Body of pancreas (tissue), 4 donors: ENCODE measurements at places on chromosomes 5 and 9. TPM values are rescaled to one million over a fixed set of nuclear protein-coding genes. Genes with fewer than 3 reads are reported as not detected.
A peak's percentile ranks its signal among the peaks of the same experiment; 100 is the strongest.

DNA sequence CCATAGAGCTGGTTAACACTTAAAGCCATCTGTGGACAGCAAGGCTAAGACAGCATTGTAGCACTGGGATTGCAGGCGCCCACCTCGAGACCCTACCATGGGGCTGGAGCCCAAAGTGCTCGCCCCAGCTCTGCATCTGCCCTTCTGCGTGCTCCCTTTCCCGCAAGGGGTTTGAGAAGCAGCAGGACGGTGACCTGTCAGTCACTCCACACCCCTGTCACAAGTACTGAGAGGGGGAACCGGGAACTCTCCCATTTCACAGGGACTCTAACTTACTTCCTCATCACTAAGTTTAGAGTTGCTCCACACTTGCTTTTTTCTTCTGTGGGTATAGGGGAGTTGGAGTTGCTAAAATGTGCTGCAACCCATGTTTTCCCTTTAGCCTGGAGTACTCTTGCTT is 273.2 kb downstream of the SMARCA2 start:
- H3K4me1 ChIP-seq: peaks cover 26% of the 10 kb centered on the region
- H3K27ac ChIP-seq: no peak overlapping the region
- no peaks in the 10 kb centered on the region for H3K27me3 ChIP-seq
- H3K36me3 ChIP-seq: no peaks in the 10 kb centered on the region

- no peaks in the 10 kb centered on the region for H3K27me3 ChIP-seq
- H3K4me1 ChIP-seq: peaks cover 10% of the 10 kb centered on the region
- no peak overlapping the region for H3K4me3 ChIP-seq
Observed at GRCh38 chr9:90641884-90642487, 638 bp downstream of the DIRAS2 start.

Gene ZNF608
- 30.1 TPM for total RNA-seq

DNA sequence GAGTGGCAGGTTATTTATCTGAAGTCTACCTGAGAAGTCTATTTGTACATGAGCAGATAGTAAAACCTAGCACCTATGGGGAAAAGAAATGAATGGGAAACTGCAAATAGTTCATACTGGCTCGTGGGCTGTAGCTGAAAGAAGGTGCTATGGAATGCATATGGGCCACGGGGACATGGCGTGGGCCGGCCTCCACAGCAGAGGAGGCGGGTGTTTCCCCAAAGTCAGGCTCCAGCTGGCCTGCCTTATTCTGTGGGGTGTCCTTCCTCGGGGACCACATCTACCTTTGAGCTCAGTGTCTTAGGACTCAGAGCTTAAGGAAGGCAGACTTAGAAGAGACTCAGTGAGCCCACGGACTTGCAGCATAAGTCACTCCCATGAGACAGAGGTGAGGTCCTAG is 350.5 kb upstream of the PANK3 start:
- no peaks in the 10 kb centered on the region for H3K4me1 ChIP-seq
- no peaks in the 10 kb centered on the region for H3K36me3 ChIP-seq
- H3K4me3 ChIP-seq: no peak overlapping the region
- H3K27me3 ChIP-seq: no peaks in the 10 kb centered on the region

- peak; percentile 56 for DNase-seq
- peak overlapping the region; percentile 22 for H3K27ac ChIP-seq
- no peak overlapping the region for H3K4me3 ChIP-seq
- H3K27me3 ChIP-seq: no peaks in the 10 kb centered on the region
- H3K36me3 ChIP-seq: no peaks in the 10 kb centered on the region
- peaks cover 15% of the 10 kb centered on the region for H3K4me1 ChIP-seq
Observed at GRCh38 chr9:114450833-114451706, 54.2 kb downstream of the WHRN start.

- H3K4me3 ChIP-seq: no peak overlapping the region
- no peak overlapping the region for H3K27ac ChIP-seq
- DNase-seq: no peak
Observed at GRCh38 chr5:158039441-158039840, 180.5 kb upstream of the CLINT1 start.

DNA sequence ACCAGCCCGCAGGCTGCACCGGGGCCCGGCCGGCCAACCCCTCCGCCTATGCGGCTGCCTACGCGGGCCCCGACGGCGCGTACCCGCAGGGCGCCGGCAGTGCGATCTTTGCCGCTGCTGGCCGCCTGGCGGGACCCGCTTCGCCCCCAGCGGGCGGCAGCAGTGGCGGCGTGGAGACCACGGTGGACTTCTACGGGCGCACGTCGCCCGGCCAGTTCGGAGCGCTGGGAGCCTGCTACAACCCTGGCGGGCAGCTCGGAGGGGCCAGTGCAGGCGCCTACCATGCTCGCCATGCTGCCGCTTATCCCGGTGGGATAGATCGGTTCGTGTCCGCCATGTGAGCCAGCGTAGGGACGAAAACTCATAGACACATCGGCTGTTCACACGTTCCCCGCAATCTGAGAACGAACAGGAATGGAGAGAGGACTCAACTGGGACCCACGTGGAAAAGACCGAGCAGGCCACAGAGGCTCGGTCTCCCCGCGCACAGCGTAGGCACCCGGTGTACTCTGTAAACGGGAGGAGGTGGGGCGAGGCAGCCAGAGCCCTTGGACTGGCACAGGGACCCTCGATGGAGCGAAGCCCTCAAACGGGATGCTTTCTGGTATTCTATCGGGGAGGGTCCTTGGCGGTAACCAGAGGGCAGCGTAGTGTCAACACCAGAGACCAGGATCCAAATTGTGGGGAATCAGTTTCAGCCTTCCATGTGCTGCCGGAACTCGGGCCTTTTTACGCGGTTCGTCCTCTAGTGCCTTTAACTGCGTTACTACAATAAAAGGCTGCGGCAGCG is 1.9 kb downstream of the FOXE1 start:
- no peaks in the 10 kb centered on the region for H3K36me3 ChIP-seq
- H3K4me1 ChIP-seq: peaks cover 38% of the 10 kb centered on the region
- no peak overlapping the region for H3K27ac ChIP-seq
- peaks cover 42% of the 10 kb centered on the region for H3K27me3 ChIP-seq
- DNase-seq: no peak

- no peak for DNase-seq
- no peak overlapping the region for H3K4me3 ChIP-seq
- no peaks in the 10 kb centered on the region for H3K36me3 ChIP-seq
Observed at GRCh38 chr5:54491326-54491725, 26.2 kb upstream of the SNX18 start.

Gene GABRG2
- total RNA-seq: not detected

DNA sequence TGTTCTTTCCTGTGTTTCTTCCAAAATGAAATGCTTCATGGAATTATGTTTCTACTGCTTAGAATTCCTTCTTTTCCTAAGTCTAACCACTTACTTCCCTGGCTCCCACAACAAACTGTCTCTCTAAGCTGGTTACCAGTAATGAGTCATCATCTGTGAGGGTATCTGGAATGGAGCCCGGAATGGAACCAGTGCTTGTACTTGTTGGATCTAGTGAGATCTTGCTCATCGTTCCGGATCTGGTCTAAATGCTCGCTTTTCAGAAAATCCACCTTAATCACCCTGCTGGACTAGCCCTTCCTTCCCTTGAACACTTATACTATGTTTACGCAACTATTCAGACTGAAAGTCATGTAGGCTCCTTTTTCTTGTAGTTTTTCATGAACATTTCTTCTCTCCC is 184.8 kb downstream of the PBX3 start:
- H3K36me3 ChIP-seq: no peaks in the 10 kb centered on the region
- no peaks in the 10 kb centered on the region for H3K27me3 ChIP-seq
- no peak overlapping the region for H3K27ac ChIP-seq

DNA sequence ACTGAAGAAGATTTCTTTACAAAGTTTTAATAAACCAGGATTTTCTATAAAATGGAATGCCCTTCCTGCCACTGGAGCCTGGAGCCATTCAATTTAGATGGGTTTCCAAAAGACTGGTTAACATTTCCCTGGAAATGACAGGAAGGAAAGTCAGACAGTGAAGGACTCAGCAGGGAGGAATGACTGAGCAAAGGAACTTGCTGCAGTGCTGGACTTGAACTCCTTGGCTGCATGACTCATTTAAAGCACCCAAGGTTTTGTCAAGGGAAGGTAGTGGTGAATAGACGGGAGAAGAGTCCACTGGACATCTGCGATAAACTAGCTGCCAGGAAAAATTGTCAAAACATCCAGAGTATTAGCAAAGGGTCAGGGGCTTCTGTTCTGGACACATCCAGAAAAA is 163.8 kb upstream of the SLC28A3 start:
- no peaks in the 10 kb centered on the region for H3K36me3 ChIP-seq
- H3K27me3 ChIP-seq: no peaks in the 10 kb centered on the region
- H3K4me1 ChIP-seq: peaks cover 3% of the 10 kb centered on the region
- H3K4me3 ChIP-seq: no peak overlapping the region
- H3K27ac ChIP-seq: no peak overlapping the region
